ENCODE measurements at places on chromosomes 1 and 21.

GRCh38 chr1:36182734-36183133, 26.8 kb downstream of the MAP7D1 start:
- no peak for DNase-seq

- DNase-seq, result no peak
Measured at GRCh38 chr1:236604905-236605806, 840 bp upstream of the HEATR1 start.

- no peak for DNase-seq
Measured at GRCh38 chr1:7721940-7722669, 49.0 kb upstream of the VAMP3 start.

- no peak for DNase-seq
Measured at GRCh38 chr1:166432655-166433054, 265.9 kb upstream of the FAM78B start.

DNA sequence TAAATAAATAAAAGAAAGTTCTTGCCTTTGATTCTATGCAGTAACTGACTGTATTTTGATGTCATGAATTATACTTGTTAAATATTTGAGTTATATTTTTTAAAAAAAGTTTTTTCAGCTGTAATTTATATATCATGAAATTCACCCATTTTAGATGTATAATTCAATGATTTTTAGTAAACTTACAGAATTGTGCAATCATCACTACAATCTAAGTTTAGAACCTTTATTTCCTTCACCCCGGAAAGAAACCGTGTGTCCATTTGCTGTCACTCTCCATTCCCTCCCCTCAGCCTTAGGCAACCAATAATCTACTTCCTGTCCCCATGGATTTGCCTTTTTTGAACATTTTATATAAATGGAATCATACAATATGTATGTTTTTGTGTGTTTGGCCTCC, 32.5 kb upstream of the DISC1 start:
- no peak for DNase-seq

- DNase-seq, result no peak
Measured at GRCh38 chr1:28078680-28079626, 9.5 kb downstream of the EYA3 start.

- DNase-seq, result no peak
Measured at GRCh38 chr1:222225316-222225691, 322.6 kb downstream of the HHIPL2 start.

GRCh38 chr21:26715878-26716506, 129.2 kb downstream of the ADAMTS1 start:
- peak; percentile 58 for DNase-seq

GRCh38 chr21:43369596-43370090, 57.3 kb downstream of the SIK1 start:
- DNase-seq, result no peak

GRCh38 chr1:57796616-57797015, 372.8 kb upstream of the DAB1 start:
- no peak for DNase-seq

GRCh38 chr1:155976062-155976912, 2.1 kb downstream of the ARHGEF2 start:
- DNase-seq, result peak; percentile 33

DNA sequence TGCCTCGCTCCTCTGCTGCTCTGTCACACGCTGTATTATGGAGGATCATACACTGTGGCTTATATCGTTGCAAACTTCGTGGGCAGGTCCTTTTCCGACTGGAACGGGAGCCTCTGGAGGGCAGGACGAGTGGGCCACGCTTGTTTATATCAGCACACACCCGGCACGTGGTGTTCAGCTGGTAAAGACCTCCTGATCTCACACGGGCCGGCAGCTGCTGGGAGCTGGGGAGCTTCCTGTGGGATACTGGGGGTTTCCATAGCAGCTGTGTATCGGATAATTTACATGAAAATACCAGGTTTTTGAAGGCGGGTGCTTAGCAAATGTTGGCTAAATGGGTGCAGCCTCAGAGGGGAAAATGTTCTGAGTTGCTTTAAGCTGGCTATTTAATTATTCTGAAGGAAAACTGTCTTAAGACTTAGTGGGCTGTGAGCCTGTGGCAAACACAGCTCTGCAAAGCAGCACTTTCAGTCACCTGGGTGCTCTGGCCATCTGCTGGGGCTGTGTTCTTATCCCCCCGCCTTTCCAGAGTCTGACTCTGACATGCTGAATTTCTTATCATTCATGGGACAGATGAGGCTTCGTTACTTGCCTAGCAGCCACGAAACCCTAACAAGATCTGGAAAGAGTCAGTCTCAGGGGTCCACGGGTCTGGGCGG, 103.6 kb upstream of the GCLM start:
- no peak for DNase-seq

DNA sequence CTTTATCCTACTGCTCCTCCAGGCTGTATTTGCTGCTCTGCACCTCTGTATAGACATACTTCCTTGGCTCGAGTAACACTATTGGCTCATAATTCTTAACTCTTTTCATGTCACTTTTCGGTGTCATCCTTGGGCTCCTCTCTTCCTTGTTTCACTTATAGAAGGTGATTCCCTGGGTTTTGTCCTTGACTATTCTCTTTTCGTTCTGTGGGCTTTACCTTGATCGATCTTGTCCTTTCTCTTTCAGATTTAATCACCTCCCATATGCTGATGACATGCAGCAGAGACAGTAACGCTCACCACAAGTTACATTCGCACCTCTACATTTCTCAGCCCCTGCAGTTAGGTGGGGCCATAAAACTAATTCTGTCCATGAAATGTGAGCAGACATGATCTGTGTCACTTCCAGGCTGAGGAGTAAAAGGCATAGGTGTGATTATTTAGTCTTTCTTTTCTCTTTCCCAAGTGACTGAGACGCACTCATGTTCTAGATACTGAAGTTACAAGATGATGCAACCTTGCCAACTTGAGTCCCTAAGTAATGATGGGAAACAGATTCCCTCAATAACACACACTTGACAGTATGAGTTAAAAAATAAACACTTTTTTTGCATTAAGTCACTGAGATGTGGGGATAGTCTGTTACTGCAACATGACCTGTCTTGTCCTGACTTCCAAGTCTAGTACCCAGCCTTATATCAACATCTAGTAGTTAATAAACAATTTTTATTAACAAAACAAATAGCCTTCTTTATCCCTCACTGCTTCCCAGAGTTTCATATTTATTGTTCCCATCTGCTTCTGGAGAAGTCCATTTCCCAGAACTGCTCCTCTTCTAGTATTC, 49.9 kb upstream of the HAO2 start:
- no peak for DNase-seq

- DNase-seq, result no peak
Measured at GRCh38 chr1:64826991-64827390, 82.1 kb downstream of the RAVER2 start.

DNA sequence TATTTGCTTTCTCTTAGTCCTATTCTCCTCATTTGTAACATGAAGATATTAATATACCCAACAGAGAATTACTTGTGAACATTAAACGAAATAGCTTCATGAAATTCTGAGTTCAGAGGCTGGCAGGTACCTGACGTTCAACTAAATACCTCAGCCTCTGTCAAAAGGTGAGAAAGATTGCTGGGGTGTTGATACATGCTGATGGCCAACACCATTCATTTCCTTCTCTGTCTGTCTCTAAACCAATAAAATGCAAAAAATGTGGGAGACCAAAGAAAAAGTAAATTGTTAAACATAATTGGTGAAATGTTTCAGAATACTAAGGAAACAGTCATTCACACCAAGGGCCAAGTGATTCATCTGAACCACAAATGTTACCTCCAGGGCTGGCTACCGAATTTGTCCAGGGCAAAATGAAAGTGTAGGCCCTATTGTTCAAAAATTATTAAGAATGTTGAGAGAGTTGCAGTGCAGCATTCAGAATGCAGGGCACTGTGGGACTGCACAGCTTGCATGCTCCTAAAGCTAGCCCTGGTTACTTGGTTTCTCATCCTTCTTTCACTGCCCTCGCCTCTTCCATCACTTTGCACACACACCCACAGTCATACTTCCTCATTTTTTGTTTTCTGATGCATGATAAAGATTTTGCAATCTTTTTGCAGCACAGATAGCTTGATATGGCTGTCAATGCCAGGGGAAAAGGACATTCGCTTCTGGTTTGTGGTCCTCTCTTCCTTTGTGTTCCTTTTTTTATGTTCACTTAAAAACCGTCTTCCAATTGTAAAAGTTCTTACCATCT, 414.3 kb upstream of the NR5A2 start:
- no peak for DNase-seq

DNA sequence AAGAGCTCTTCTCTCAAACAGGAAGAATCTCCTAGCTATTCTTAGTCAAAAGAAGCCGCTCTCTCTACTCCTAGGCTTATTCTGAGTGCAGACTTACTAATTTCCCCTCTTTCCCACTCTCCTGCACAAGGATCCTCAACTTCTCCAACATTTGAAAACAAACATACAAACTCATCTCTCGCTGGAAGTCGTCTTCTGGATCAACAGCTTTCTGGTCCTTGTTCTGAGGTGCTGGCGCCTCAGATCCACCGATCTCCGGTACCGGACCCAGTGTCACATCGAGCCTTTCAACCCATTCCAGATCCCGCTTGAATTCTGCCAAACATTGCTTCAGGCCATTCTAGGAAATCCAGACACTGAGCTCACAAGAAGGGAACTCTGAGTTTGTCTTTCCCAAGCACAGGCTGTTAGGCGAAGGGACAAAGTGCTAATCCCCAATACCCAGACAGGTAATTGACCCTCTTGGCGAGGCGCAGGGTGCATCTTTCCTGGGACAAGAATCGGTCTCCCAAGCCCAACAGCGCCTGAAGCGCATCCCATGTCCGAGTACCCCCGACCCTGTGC, 696 bp downstream of the EBNA1BP2 start:
- no peak for DNase-seq

Data from nephron progenitor cell (in vitro differentiated cells).